K562 (cell line): ENCODE measurements at places on chromosomes 3 and 15.

DNA sequence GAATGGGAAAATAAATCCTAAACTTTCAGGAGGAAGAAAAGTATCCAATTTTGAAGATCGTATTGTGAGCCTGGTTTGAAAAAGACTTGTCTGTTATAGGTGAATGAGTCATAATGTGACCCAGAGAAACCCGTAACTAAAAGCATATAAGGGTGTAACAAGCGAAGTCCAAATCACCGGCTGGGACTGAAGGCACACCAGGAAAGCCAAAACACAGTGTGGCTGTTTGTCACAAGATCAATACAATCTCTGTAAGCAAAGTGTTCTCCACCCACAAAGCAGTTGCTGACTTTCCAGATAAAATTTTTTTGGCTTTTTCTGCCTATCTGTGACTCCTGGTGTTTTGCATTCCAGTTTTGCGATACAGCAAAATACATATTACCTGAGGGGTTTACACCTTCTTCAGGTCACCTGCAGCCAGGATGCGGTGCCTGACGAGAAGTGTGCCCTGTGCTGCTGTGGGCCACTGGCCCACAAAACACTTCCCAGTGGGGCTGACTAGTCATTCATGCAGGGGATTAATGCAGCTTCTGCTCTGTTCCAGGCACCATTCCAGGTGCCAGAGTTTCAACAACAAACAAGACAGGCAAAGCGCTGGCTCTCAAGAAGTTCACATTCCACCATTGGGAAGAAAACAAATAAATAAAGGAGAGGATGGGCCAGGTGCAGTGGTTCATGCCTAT, 14.4 kb downstream of the HES1 start:
- DNase-seq, result no peak

DNA sequence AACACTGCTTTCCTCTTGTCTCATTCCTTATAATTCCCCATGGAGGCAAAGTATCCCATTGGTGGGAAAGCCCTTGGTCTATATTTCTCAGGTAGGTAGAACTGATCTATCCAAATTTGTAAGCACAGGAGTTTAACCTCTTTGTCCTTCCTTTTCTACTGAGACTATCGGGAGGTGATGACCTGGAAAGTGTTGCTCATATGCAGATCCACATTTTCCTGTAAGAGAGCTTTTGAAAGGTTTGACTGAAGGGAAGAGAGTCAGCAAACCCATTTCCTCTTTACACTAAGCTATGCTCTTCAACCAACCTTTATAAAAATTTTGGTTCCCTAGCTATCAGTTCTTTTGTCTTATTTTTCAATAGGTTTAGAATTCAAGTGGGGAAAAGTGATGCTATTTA, 200.7 kb downstream of the TIGIT start:
- DNase-seq, result no peak

- DNase-seq, result no peak
These were observed 47.3 kb downstream of the EIF3J start for GRCh38 chr15:44584162-44584749.

- no peak for DNase-seq
These were observed 11.3 kb upstream of the P2RY12 start for GRCh38 chr3:151395806-151396205.

- no peak for DNase-seq
These were observed 91.9 kb downstream of the IMPG2 start for GRCh38 chr3:101228441-101228840.

DNA sequence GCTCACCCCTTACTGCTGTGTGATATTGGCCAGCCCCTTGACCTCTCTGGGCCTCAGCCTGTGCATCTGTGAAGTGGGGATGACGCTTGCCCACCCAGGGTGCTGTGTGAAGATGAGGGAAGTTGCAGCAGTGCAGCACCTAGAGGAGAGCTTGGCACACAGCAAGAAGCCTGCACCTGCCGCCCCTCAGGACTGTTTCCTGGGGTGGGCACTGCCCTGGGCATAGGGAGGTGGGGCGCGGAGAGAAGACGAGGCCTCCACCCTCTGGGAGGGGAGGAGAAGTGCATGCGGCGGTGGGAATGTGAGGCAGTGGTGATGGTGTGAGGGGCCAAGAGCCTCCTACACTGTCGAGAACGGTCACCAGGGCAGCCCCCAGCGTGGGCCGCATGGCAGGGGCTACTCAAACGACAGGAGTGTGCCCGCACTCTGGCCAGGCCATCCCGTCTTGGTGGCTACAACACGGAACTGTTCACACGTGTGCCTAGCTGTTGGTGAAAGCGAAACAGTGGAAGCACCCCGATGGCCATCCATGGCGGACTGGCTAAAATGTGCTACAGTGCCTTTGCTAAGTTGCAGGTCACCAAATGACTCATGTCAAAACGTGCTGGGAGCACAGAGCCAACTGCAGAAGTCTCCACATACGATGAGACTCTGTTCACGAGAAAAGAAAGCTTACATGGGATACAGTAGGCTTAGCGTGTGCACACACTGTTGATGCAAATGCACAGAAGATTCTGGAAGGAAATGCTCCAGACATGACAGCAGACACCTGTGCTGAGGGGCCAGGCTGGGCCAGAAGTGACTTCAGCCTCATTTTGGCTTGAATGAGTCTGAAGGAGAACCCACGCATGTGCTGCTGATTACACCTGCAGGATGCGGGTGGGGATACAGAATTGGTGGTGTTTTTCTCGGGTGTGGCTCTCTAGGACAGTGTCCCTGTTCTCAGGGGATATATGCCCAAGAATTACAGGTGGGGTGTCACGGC, 40.4 kb upstream of the IQSEC1 start:
- DNase-seq, result no peak

- DNase-seq, result peak; percentile 79
These were observed 99.0 kb downstream of the ANO10 start for GRCh38 chr3:43522727-43523362.

DNA sequence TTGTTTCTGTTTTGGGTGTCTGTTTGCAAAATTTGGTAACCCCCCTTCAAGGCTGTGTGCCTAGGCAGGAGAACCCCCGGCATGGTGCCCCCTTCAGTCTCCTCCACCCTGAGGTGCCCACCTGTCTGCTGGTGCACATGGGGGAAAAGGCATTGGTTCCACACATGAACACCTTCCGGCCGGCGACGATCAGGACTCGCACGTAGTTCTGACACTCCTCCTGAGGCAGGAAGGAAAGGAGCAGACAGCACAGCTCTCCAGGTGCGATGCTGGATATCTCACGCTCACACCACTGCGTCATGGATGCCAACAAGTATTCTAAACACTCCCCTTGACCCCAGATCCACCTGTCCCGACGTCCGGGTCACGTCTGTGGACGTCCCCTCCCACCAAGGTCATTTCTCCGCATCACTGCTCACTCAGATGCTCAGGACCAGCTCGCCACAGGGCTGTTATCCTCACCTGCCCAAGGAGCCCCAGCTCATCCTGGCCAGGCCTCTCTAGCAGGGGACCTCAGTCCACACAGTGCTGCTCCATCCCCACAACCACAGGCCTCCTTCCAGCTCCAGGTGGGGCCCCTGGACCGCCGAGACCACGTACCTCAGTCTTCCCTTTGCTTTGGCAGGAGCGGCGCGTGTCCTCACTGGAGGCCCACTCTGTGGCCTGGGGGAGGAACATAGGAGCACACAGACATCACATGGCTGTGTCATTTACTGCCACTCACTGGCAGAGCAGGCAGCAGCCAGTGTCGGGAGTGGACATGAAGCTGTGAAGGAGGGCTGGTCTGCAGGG, 99.0 kb downstream of the SEMA5B start:
- DNase-seq, result no peak

- no peak for DNase-seq
These were observed 33.7 kb downstream of the TLE3 start for GRCh38 chr15:70063980-70064379.

DNA sequence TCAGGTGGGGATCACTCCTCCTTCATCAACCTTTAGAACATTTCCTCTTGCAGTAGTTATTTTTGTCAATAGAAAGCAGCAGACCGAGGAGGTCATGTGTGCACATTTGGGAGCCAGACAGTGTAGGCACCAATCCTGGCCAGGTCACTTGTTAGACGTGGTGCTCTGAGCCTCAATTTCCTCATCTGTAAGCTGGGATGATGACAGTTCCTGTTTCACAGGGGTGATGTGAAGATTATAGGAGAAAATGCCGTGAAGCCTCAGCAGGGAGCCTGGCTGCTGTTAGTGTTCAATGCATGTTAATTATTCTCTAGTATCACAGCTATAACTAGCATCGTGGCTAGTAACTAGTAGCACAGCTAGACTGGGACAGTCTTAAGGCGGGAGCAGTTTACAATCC, 64.7 kb downstream of the ATP2B2 start:
- DNase-seq, result no peak

GRCh38 chr3:58628823-58629562, 37.6 kb downstream of the FAM3D start:
- DNase-seq, result no peak

- DNase-seq, result no peak
These were observed 12.7 kb downstream of the COL6A6 start for GRCh38 chr3:130529486-130530215.

- DNase-seq, result no peak
These were observed 89.1 kb downstream of the TPRG1 start for GRCh38 chr3:189260556-189261493.
